ENCODE measurements at places on chromosomes 6 and 20.
A peak's percentile ranks its signal among the peaks of the same experiment; 100 is the strongest.

DNA sequence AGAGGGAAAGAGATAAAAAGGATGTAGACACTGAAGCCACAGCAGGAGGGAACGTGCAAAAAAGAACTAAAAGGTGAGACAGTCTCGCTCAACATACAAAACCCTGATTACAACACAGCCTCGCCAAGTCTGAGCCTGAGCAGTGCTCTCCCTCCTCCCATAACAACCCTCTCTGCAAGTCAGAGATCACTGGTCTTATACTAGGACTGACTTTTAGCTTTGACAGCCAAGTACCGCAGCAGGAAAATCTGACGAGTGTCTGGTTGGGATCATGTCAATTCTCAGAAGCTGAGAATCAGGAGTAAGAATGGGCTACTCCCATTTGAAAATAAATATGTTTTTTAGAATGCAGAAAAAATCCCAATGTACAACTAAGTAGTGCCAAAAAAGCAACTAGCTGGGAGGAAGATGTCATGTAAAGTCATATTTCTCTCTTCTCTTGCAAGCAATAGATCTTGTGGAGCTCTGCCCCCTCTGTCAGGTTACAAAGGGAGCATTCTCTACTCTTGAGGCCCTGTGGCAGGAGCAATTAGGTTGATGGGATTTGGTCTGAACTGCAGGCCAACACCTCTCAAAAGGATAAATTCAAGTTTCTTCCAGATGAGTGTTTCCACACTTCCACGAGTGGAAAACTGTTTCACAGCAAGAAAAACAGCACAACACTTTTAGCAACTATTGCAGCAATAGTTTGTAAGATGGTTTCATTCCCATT is 118.9 kb upstream of the COL21A1 start:
- no peak for DNase-seq

GRCh38 chr6:13467216-13467600 is 20.2 kb downstream of the GFOD1 start:
- no peak for DNase-seq

GRCh38 chr6:52697903-52698302 is 27.0 kb downstream of the TMEM14A start:
- peak; percentile 55 for DNase-seq

DNA sequence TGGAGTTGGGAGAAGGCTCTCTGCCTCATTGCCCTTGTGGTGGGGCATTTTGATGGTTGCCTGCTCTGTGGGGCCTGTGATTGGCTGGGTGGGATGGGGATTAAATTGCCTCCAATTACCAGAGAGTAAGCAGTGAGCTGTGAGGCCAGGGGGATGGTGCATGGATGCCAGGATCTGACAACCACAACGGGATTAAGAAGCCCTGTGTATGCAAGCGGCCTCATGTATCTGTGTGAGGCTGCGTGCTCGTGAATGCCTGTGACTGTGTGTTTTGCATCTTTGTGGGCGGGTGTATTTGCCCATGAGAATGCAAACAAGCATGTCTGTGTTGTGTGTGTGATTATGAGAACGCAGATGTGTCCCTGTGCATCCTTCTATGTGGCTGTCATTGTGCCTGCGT is 46.1 kb downstream of the CD40 start:
- no peak for DNase-seq

- peak; percentile 92 for DNase-seq
Observed at GRCh38 chr6:143965503-143966171, 42.4 kb downstream of the PLAGL1 start.

GRCh38 chr20:51121901-51122412 is 99.0 kb upstream of the KCNG1 start:
- DNase-seq, result peak; percentile 15

DNA sequence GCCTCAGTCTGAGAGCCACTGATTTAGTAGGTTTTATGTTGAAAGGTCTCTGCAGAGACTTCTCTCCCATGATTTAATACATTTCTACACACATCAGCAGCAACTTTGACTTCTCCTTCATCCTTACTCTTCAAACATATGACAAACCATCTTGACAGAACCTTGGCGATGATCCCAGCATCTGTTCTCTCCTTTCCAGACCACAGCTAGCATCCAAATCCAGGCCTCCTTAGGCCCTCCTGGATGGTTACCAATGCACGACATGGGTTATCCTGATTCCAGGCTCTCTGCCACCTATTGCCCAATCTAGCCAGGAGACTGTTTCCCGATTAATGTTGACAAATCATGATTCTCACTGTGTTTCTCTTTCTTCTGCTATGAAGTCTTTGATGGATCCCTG is 16.8 kb downstream of the LAMA4 start:
- DNase-seq, result peak; percentile 96

DNA sequence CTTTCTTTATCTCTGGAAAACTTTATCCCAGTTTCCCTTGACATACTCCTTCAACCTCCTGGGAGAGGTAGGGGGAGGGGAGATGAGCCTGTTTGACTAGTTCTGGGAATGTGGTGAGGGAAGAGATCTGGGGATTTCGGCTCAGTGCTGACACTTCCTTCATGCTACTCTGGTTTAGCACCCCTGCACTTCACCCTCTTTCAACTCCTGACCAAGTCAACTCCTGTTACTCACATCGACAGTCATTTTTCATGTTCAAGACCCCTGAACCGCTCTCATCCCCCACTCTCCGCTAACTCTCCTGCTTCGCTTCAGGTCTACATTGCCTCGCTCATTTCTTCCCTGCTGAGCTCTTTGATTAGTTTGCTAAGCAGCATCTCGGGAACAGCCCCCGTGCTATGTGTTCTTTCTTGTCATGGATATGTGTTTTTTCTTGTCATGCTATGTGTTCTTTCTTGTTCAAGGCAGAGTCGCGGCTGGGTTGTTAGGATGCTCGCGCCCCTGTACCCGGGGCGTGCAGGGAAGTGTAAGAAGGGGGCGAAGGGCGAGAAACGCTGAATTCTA is 16.6 kb upstream of the TRIM27 start:
- peak; percentile 69 for DNase-seq

DNA sequence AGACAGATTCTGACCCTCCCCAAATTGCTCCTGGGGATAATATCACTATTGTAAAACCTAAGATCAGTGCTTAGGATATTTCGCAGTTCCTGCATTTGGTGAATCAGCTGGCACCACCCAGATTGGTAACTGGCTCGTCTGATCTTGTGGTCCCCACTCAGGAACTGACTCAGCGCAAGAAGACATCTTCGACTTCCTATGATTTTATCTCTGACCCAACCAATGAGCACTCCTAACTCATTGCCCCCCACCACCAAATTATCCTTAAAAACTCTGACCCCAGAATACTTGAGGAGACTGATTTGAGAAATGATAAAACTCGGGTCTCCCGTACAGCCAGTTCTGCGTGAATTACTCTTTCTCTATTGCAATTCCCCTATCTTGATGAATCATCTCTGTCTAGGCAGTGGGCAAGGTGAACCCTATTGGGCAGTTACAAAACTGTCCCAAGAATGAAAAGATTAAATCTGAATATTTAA is 55.7 kb upstream of the PRND start:
- DNase-seq, result peak; percentile 94

DNA sequence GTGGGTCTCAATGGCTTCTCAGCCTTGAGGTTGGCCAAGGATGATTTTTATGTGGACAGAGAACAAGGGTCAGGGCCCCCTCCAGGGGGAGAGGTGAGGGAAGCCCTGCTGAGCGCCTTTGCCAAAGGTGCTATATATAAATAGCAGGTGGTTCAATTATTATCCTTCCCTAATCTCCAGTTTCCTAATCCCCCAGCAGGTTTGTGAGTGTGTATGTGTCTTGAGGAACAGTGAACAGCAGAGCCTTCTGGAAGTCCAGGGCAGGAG is 3.2 kb upstream of the SIRPA start:
- no peak for DNase-seq

GRCh38 chr6:118313208-118313607 is 234.9 kb upstream of the PLN start:
- DNase-seq, result no peak

DNA sequence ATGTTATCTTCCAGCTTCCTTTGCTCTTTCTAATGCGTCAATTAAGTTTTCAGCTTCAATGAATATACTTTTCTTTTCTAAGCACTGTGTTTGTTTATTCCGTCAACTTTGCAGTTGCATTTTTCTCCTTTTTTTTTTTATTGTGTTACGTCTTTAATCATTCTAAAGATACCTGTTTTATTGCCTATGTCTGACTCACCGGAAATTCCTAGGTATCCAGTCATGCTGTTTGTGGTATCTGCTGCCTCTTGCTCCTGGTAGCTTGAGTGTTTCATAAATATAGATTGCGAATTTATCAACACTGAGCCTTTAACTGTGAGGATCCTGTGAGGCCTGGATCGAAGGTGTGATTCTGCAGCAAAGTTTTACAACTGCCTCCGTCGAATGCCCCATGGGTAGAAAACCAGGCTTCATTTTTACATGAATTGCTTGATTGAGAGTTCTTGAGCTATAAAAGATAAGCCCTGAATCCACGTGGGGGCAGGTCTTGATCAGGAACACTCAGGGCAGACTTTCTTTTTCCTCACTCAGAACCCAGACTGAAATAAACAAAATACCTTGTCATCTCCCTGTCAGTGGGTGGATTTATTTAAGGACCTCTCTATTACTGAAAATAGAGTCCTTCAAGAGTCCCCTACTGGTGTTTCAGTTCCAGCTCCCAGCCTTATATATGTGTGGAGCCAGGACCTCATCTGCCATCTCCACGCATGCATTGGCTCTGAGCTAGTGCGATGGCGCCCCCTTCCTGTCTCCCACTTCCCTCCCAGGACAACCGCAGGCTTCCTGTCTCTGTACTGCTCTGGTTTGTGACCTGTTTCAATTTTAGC is 60.1 kb upstream of the LRRC1 start:
- peak; percentile 99 for DNase-seq

DNA sequence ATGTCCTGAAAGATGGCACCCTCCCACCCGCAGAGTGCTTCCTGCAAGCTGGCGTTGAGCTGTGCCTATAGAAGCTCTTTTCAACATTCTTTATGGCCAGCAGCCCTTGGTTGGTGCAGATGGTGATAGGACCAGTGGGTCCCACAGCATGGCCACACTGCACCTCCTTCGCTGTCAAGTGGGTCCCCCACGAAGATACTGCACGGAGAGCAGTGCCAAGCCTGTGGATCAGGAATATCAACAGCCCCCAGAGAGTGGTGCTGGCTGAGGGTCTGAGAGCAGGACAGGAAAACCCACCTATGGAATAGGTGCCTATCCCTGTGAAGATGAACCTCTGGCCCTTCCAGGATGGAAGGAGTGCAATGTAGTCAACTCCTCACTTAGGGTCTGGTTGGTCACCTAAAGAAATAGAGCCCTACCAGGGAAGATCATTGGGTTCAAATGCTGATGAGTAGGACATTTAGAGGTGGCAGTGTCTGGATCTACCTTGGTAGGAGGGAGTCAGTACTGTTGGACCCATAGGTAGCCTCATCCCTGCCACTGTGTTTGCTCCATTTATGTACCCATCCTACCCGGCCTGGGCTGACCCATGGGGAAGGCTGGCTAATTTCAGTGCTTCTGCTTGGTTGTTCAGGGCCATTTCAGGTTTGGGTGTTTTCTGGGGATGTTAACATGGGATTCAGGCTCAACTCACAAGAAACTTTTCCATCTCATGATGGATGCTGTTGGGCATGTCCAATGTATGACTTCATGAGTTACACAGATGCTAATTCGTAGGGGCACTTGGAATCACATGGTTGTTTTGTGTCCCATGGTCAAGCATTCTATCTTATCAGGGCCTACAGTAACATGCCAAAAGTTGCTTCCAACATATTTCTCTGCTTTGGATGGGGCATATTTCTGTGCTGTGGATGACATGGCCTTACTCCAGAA is 33.4 kb upstream of the MICB start:
- DNase-seq, result no peak

Data from M059J (cell line).